ENCODE measurements at places on chromosomes 3 and 15. TPM values are rescaled to one million over a fixed set of nuclear protein-coding genes. Genes with fewer than 3 reads are reported as not detected.
A peak's percentile ranks its signal among the peaks of the same experiment; 100 is the strongest.

MKRN3 gene
- not detected for total RNA-seq

OSTN gene
- not detected for total RNA-seq

CLPX gene
- 68.8 TPM for total RNA-seq

TRIM42 gene
- not detected for total RNA-seq

GOLGA6A gene
- total RNA-seq = 1.3 TPM

SCN5A gene
- total RNA-seq = 0.81 TPM

FANCI gene
- total RNA-seq = 9.9 TPM

PRSS50 gene
- not detected for total RNA-seq

TSPAN3 gene
- total RNA-seq = 171 TPM

RAP2B gene
- 14.7 TPM for total RNA-seq

SLC22A14 gene
- total RNA-seq = 0.13 TPM

DNA sequence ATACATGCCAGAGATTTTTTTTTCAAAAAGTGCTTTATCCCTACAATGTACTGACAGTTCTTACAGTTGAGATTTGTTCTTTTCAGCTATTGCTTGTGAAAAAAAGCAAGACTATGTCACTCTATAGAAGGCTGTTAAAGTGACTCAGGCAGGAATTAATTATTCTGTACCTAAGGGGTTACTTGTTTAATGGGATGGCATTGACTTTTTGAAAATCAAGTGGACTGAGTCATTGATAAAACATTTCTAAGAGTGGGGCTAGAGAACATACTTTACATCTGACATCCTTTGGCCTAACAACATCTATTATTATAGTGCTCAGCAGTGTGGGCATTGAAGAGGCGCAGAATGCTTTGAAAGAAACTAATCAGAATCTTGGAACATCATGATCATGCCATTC is 34.3 kb downstream of the INTS14 start:
- H3K36me3 ChIP-seq = peaks cover 4% of the 10 kb centered on the region
- no peaks in the 10 kb centered on the region for H3K4me1 ChIP-seq
- H3K4me3 ChIP-seq = no peak overlapping the region
- H3K27ac ChIP-seq = no peak overlapping the region
- no peak for ATAC-seq

- no peaks in the 10 kb centered on the region for H3K36me3 ChIP-seq
- peaks cover 3% of the 10 kb centered on the region for H3K4me1 ChIP-seq
- no peak for ATAC-seq
- H3K27ac ChIP-seq = no peak overlapping the region
These were observed 80.4 kb upstream of the TCF12 start for GRCh38 chr15:56838085-56838484.

DNA sequence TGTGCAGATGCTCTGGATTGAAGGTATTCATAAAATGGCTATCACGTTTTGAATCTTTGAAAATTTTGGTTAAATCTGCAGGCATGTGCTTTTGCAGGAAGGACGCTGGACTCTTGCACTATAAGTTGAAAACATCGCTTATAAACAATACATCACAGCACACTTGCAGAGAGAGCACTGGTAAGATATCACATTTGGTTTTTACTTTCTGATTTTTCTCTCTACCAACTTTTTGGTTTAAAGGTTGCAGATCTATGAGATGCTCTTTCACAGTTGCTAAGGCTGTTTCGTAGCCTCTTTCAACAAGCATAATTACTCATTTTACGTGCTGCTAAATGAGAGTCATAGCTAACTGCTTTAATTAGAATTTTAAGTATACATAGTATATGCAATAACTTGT is 724.4 kb upstream of the ARRDC4 start:
- H3K36me3 ChIP-seq = no peaks in the 10 kb centered on the region
- H3K4me1 ChIP-seq = peaks cover 7% of the 10 kb centered on the region
- no peak overlapping the region for H3K27ac ChIP-seq
- H3K4me3 ChIP-seq = no peak overlapping the region
- no peaks in the 10 kb centered on the region for H3K27me3 ChIP-seq

GRCh38 chr3:36178018-36178417 is 202.3 kb upstream of the STAC start:
- no peaks in the 10 kb centered on the region for H3K27me3 ChIP-seq
- H3K27ac ChIP-seq = no peak overlapping the region
- no peaks in the 10 kb centered on the region for H3K36me3 ChIP-seq
- no peak overlapping the region for H3K4me3 ChIP-seq
- no peak for ATAC-seq

DNA sequence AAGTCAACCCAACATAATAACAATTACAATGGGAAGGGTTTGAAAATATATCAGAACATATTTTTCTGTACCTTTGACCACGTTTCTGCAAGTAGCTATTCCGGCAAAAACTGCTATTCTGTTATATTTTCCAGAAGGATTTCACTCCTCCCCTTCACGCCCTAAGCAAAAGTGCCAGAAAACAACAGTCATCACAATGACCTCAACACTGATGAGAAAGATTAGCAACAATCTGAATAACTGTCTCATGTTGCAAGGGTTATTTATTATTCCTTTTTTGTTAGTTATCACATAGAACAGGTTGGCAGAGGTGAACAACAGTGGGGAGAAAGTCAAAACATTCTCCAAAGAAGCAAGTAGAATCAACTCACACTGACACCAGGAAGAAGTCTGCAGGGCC is 269.4 kb upstream of the ARRDC4 start:
- no peaks in the 10 kb centered on the region for H3K36me3 ChIP-seq
- no peak overlapping the region for H3K27ac ChIP-seq
- no peak overlapping the region for H3K4me3 ChIP-seq
- H3K27me3 ChIP-seq = no peaks in the 10 kb centered on the region

- peak overlapping the region; percentile 38 for H3K27ac ChIP-seq
- peaks cover 34% of the 10 kb centered on the region for H3K27me3 ChIP-seq
- no peaks in the 10 kb centered on the region for H3K36me3 ChIP-seq
- H3K4me1 ChIP-seq = peaks cover 36% of the 10 kb centered on the region
- no peak for ATAC-seq
These were observed 214.5 kb downstream of the RPLP1 start for GRCh38 chr15:69666921-69667811.

GRCh38 chr3:182808041-182808770 is 14.9 kb downstream of the ATP11B start:
- H3K4me3 ChIP-seq = no peak overlapping the region
- peaks cover 39% of the 10 kb centered on the region for H3K4me1 ChIP-seq
- H3K27ac ChIP-seq = no peak overlapping the region
- H3K27me3 ChIP-seq = no peaks in the 10 kb centered on the region
- ATAC-seq = no peak

DNA sequence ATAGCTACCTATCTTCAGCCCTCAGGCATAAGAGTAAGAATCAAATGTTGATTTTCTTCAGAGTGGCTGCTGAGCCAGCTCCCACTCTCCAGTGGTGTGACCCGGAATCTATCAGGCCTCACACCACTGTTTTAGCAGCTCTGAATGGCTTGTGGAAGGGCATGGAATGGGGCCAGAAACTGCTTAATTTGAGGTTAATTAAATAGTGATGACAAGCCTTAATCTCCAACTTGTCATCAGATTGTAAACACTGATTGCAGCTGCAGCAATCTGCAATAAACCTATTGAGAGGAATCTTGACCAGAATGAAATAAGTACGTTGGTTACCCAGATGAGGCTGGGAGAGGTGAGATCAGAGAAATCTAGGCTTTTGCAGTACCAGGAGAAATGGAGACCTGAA is 317.4 kb downstream of the FHIT start:
- H3K27ac ChIP-seq = no peak overlapping the region
- no peaks in the 10 kb centered on the region for H3K4me1 ChIP-seq
- H3K4me3 ChIP-seq = no peak overlapping the region
- no peak for ATAC-seq

DNA sequence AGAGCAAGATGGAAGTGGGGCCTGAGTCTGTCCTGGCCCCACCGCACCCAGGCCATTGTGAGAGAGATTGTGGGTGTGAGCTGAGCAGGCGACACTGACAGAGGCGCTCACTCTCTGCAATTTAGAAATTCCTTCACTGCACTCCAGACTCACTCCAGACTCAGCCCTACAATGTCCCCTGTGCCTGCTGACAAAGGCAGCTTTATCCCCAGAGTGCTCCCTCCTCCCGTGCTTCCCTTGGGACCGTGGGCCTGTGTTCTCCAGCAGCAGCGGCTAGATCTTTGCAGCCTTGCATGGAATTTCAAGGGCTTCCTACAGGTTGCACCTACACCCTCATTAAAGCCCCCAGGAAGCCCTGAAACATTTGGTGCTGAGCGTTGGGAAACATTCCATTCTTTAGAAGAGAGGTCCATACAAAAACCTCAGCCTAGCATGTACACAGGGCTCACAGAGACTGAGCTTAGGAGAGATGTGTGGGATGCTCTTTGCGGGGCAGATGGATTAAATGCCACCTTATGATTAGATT is 1.3 kb upstream of the IL16 start:
- H3K4me1 ChIP-seq = no peaks in the 10 kb centered on the region
- no peak overlapping the region for H3K4me3 ChIP-seq
- H3K36me3 ChIP-seq = no peaks in the 10 kb centered on the region
- peaks cover 14% of the 10 kb centered on the region for H3K27me3 ChIP-seq
- H3K27ac ChIP-seq = peak overlapping the region; percentile 53

- H3K27me3 ChIP-seq = no peaks in the 10 kb centered on the region
- H3K4me1 ChIP-seq = no peaks in the 10 kb centered on the region
- H3K4me3 ChIP-seq = no peak overlapping the region
- ATAC-seq = no peak
- peaks cover 12% of the 10 kb centered on the region for H3K36me3 ChIP-seq
These were observed 5.8 kb upstream of the DIS3L start for GRCh38 chr15:66287461-66288057.

DNA sequence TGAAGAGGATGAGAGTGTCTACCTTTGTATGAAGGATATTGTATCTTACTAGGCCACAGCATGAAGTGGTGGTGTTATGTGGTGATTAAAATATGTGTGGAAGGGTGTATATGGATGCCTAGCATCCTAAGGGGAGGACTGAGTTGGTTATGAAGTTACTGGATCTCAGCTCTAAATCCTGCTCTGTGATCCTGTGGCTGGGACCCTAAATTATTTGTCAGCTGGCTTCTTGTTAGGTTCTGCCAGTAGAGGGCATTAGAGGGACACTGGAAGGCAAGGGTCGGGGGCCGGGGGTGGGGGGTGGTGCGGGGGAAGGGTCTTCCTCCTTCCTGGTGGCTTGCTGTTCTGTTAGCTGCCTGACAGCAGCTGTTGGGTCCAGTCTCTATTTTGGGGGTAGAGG is 34.9 kb downstream of the MORF4L1 start:
- no peak for ATAC-seq
- no peaks in the 10 kb centered on the region for H3K27me3 ChIP-seq
- peaks cover 2% of the 10 kb centered on the region for H3K4me1 ChIP-seq
- no peak overlapping the region for H3K27ac ChIP-seq
- no peak overlapping the region for H3K4me3 ChIP-seq
- no peaks in the 10 kb centered on the region for H3K36me3 ChIP-seq

- H3K27ac ChIP-seq = no peak overlapping the region
- no peaks in the 10 kb centered on the region for H3K36me3 ChIP-seq
- no peak for ATAC-seq
These were observed 615.4 kb downstream of the CADM2 start for GRCh38 chr3:85574006-85574705.

DNA sequence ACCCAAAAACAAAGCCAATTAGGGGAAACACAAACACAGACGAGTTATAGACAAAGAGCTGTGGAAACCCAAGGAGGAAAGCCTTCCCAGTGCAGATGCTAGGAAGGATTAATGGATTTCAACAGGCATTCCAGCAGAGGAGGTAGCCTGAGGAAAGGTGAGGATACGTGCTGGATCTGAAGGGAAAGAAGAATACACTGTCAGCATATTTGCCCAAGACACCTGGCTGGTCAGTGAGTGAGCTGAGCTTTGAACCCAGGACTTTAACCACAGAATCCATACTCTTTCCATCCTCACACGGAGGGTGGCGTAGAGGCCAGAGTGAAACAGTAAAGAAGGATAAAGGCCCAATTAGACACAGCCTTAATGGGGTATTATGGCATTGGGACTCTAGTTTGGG is 9.1 kb upstream of the BFSP2 start:
- H3K4me1 ChIP-seq = no peaks in the 10 kb centered on the region
- no peak for ATAC-seq
- H3K27me3 ChIP-seq = no peaks in the 10 kb centered on the region
- H3K27ac ChIP-seq = no peak overlapping the region

DNA sequence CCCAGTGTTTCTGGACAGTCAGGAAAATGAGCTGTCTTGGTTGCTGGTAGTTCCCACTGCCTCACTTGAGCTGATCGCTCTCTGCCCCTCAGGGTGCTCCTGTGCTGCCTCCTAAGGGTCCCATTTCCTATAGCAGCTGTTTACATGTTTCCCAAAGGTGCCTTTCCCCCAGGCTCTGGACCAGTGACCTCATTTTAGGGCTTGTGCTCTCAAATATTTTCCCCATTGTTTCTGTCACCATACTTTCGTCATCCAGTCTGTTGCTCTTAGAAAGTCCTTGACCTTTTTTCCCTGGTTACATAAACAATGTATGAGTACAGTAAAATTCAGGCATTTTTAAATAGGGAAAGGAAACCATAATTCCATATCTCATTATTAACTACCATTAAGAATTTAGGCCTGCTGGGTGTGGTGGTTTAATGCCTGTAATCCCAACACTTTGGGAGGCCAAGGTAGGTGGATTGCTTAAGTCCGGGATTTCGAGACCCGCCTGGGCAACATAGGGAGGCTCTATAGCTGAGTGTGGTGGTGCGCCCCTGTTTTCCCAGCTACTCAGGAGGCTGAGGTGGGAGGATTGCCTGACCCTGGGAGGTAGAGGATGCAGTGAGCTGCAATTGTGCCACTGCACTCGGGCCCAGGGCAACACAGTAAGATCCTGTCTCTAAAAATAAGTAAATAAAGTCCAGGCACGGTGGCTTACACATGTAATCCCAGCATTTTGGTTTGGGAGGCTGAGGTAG is 11.7 kb downstream of the RAD54L2 start:
- no peaks in the 10 kb centered on the region for H3K4me1 ChIP-seq
- H3K36me3 ChIP-seq = no peaks in the 10 kb centered on the region
- H3K4me3 ChIP-seq = no peak overlapping the region
- ATAC-seq = no peak
- no peaks in the 10 kb centered on the region for H3K27me3 ChIP-seq

DNA sequence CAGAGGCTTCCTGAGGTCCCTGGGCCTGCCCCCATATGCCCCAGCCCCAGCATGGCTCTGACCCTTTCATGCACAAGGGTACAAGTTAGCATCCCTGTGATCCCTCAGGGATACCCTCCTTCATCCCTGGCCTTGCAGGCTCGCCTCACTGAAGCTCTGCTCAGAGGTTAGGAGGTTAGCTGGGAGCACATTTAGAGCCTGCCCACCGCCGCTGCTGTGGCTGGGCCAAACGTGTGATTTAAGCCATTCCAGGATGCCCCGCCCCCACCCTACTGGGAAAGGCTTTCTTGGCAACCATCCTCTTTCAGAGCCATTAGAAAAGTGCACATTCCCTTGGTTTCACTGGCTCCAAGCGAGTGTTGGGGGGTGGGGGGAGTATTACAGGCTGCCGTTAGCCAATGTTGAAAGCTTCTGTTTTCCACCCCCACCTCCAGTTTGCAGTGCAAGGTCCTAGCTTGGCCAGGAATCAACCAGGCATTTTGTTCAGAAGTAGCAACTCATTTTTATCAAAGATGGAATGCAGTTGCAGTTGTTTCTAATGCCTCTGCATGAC is 6.3 kb upstream of the HES1 start:
- no peaks in the 10 kb centered on the region for H3K27me3 ChIP-seq
- ATAC-seq = no peak
- H3K4me3 ChIP-seq = no peak overlapping the region
- no peaks in the 10 kb centered on the region for H3K36me3 ChIP-seq

GRCh38 chr3:47825590-47825989 is 22.7 kb downstream of the DHX30 start:
- H3K36me3 ChIP-seq = peaks cover 55% of the 10 kb centered on the region
- ATAC-seq = no peak
- H3K4me1 ChIP-seq = no peaks in the 10 kb centered on the region
- peak overlapping the region; percentile 94 for H3K4me3 ChIP-seq

GRCh38 chr15:99536422-99537040 is 29.3 kb upstream of the MEF2A start:
- peak; percentile 77 for ATAC-seq
- H3K36me3 ChIP-seq = no peaks in the 10 kb centered on the region
- peaks cover 6% of the 10 kb centered on the region for H3K4me1 ChIP-seq

Measured in gastroesophageal sphincter (tissue), 4 donors.